Activated T-cell treated with anti-CD3 and anti-CD28 coated beads for 24 hours (primary cell): ENCODE measurements at places on chromosomes 7 and 10.

- DNase-seq, result no peak
Observed at GRCh38 chr10:93622942-93623341, 10.6 kb downstream of the PDE6C start.

DNA sequence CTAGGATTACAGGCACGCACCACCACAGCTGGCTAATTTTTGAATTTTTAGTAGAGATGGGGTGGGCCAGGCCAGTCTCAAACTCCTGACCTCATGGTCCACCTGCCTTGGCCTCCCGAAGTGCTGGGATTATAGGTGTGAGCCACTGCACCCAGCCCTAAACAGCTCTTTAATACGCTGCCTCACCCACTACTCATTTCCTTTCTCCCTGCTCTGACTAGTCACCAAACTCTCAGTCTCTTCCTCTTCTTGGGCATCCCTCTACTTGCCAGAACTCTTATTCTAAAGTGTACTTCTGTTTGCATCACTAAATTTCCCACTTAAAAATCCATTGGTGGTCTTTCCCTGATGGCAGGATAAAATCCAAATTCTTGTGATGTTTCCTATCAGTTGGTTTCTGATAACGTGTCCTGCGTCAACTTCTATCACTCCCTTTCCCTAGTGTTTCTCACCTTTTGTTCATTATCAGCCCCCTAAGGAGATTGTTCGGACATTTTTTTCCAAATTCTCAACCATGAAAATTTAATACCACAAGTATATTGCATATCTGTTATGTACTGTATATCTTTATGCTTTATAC is 124.7 kb downstream of the CUBN start:
- no peak for DNase-seq

DNA sequence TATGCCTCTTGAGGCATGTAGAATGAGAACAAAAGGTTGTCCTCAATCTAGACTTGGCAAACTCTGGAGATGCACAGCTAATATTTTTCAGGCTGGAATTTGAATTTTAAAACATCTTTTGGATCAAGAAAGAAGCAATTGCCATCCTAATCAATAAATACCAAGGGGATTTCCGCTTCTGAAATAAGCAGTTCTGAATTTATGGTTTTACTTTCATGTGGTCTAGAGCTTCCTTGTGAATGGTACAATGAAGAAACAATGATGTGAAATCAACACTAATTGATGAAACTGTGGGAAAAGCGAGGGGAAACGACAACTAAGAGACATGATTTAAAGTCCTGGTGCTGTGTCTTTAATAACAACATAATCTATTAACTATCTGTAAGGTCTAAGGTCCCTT is 1202.7 kb downstream of the SORCS3 start:
- no peak for DNase-seq

- DNase-seq, result no peak
Observed at GRCh38 chr7:135938563-135938962, 38.6 kb downstream of the MTPN start.

DNA sequence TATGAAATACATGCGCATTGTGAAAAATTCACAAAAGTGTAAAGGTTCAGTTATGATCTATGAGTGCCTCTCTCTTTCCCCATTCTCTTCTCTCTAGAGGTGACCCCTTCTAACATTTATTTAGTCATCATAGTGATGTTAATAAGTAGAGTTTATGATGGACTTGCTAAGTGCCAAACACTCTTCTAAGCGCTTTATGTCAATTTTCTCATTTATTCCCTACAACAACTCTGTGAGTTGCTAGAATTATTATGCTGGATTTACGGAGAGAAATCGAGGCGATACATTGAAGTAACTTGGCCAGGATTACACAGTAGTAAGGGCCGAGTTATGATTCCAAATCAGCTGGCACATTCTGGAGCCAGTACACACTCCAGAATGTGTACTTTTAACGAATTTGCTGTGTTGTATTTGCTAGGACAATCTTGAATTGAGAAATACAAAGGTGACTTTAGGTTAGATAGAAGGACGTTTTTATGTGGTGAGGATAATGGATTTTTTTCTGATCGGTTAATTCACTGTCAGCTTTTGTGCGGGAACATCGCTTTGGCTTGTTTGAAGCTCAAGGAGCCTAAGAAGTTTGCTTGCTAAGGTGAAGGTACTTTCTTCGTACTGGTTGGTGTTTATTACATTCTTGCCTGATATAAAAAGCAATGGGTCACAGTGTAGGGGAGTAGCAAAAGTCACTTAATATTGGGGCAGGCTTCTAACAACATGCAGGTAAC is 1.4 kb downstream of the ATRNL1 start:
- no peak for DNase-seq

DNA sequence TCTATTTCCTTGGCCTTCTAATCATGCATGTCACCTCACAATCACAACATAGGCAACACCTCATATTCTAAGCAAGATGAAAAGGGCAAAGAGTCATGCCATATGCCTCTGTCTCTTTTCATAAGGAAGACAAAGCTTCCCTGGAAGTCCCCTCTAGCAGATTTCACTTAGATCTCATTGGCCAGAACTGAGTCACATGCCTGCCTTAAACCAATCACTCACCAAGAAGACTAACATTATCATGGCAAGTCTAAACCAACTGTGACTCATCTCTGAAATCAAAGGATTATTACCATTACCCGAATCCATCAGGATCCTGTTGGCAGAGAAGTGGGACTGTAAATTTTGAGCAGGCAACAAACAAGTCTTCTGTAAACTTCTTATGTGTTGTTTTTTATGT is 27.8 kb downstream of the CAV1 start:
- no peak for DNase-seq

DNA sequence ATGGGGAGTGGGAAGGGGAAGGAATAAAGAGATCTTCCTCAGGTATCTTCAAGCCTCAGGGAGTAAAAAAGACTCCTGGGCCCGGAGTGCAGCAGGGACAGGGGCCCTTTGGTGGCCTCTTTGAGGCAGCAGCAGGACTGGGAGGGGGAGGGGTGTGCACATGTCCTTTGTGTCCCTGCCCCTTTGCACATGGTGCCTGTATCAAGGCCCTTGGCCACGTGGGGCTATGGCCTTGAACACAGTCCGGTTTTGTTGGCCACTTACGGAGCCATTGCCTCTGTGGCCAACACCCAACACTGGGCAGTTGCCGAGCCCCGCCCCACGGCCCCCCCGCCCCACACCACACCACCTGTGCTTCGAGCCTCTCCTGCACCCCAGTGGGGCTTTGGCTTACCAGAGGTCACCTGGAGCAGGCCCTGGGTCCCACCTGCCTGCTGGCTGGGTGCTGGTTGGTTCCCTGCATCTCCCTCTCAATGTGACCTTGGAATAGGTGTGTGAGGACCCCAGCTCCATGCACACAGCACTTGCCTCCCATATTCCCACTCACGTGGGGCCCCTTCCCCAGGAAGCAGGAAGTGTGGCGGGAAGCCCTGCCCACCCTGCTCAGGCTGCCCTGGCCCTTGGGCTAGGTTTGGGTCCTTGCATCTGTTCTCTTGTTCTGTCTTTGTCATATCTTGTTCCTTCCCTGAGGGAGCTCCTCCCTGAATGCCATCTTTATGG is 5.4 kb downstream of the SAP25 start:
- DNase-seq, result no peak

GRCh38 chr7:19069842-19070241 is 47.6 kb downstream of the TWIST1 start:
- DNase-seq, result no peak

DNA sequence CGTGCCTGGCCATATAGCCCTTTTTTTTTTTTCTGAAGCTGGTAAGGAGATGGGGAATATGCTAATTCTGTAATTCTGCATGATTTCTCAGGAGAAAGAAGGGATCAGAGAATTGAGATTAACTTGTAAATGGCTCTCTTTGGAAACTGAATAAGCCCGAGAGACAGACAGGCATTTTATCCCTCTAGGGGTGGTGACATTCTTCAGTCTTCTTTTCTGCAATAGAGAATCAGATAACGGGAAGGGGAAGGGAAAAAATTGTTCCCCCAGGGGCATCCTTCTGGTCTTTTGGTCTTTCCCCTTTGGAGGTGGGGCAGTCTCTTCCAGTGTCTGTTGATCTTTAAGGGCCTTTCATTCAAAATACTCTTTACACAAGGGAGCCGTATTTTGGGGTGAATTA is 34.2 kb downstream of the HK1 start:
- no peak for DNase-seq

DNA sequence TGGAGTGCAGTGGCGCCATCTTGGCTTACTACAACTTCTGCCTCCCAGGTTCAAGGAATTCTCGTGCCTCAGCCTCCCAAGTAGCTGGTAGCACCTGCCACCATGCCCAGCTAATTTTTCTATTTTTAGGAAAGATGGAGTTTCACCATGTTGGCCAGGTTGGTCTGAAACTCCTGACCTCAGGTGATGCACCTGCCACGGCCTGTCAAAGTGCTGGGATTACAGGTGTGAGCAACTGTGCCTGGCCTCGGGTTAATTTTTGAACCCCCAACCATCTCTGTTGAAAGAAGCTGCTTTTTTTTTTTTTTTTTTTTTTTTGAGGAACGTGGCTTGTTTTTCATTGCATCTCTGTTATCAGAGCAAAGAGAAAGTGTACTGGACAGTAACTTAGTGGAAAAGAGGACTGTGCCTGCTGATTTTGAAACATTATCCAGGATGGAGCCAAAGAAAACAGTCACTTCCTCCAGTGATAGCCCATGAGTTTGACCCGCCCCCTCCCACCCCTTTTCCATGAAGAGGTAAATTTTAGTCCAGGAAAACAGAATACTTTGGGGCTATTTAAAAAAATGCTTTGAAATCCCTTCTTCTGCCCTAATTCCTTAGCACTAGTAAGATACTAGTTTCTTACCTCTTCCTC is 38.3 kb downstream of the WBP1L start:
- DNase-seq, result no peak

GRCh38 chr10:122856902-122857301 is 11.2 kb upstream of the CUZD1 start:
- DNase-seq, result no peak

DNA sequence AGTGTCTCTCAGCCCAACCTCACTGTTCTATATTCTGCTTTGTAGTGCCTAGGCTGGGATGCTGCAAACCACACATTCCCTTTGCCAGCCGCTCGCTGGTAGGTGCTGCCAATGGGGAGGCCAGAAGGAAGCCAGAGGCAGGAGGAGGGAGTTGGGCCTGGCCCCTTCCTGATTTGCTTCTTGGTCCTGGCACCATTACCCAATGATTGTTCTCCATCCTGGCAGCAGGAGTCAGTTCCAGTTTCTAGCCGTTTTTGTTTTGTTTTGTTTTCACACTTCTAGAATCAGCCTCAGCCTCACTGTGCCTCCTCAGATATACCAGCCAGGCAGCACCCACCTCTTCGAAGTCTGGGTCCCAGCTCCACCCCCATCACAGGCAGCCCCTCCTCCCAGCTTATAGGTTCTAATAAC is 27.4 kb upstream of the LOXL4 start:
- DNase-seq, result no peak

- DNase-seq, result no peak
Observed at GRCh38 chr7:3980300-3980643, 679.2 kb downstream of the SDK1 start.

- no peak for DNase-seq
Observed at GRCh38 chr10:49008091-49008490, 68.5 kb upstream of the LRRC18 start.

DNA sequence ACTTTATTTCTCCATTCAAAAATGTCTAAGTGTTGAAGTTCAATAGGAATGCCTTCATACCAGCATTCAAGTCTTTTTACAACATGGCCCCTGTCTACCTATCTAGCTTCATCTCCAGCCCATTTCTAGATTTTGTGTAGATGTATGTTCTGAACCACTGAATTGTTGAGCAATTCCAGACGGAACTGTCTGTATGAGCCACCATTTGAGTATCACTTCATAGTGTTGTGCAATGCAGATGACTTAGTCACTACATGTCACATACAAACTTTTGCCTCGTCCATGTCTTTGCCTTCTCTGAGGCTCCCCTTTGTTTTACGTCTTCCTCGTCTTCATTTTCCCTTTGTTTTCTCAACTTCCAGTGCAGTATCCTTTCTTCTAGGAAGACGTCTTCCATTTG is 118.1 kb downstream of the INHBA start:
- DNase-seq, result no peak

DNA sequence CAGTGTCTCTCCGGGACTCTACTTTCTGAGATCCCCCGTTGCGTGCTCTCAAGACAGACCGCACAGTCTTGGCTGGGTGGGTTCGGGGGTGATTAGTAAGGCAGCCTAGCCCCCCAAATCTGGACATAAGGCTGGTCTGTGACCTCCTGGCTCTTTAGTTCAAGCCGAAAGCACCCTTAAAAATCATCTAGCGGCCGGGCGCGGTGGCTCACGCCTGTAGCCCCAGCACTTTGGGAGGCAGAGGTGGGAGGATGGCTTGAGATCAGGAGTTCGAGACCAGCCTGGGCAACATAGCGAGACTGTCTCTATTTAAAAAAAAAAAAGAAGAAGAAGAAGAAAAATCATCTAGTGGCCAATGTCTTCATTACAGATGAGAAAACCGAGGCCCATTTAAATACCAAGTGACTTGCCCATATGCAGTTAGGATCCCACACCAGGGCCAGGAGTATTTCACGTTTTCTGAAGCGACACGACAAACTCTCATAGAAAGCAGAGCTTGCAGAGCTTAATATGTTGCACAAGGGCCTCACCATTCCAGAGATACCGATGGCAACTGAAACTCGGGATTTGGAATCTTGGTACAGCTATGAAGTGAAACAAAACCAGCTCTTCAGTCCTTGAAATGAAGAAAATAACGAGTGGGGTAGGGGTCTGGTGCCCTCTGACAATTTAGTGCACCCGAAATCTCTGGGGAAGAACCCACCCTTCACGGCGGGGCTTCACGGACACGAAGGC is 703 bp upstream of the HILPDA start:
- DNase-seq, result no peak

DNA sequence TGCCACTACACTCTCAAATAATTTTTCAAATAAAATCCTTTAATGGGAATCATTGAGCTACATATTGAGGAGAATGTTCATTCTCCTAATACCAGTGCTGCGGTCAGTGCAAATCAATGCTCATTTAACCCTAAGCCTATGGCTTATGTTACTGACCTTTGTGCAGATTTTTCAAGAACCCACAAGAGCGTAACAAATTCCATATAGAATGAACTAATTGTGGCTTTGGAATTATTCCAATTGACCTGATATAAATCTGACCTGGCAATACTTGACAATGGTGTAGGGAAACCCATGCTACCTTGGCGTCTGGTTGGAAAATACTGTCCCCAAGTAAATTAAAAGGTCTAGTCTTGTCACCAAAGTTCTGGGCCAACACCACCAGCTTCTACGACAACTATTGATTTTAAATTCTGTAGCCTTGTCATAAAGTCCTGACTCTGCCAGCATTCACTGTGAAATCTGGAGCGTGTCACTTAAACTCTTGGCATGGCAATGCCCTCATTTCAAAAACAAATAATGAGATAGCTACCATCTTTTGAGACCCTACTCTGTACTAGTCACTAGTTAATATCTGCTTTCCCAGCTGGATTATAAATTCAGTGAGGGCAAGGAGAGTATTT is 320.9 kb downstream of the AHR start:
- no peak for DNase-seq
